ENCODE measurements at places on chromosomes 11 and 22.

DNA sequence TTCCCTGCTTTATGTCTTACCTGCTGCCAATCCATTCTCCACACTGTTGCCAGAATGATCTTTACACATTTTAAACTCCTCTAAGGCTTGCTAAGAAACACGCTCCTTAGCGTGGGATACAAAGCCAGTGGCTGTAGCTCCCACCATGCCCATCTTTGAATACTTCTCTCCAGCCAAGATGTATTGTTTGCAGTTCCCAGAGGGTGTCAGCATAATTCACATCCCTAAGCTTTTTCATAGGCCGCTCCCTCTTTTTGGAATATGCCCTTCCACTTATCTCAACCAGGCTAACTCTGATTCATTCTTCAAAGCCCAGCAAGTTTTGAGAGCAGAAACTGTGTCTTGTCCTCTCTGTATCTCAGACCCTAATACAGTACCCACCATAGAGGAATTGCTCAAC, 8.1 kb upstream of the UPK2 start:
- no peak for DNase-seq

DNA sequence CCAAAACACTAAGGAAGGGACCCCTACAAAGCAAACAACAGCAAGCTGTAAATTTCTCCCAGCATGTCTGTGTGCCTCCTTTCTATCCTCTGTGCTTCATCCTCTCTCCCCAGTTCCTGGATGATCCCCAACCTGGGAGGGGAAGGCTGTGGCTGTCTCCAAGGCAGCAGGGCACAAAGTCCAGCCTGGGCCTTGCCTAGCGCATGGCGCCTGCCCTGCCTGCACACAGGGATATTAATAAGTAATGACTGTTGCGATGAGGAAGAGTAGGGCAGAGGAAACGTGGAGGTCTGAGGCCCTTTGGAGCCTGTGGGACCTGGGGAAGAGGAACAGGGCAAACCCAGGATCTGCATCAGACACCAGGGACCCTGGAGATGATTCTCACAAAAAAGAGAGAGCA, 2.0 kb downstream of the USH1C start:
- no peak for DNase-seq

DNA sequence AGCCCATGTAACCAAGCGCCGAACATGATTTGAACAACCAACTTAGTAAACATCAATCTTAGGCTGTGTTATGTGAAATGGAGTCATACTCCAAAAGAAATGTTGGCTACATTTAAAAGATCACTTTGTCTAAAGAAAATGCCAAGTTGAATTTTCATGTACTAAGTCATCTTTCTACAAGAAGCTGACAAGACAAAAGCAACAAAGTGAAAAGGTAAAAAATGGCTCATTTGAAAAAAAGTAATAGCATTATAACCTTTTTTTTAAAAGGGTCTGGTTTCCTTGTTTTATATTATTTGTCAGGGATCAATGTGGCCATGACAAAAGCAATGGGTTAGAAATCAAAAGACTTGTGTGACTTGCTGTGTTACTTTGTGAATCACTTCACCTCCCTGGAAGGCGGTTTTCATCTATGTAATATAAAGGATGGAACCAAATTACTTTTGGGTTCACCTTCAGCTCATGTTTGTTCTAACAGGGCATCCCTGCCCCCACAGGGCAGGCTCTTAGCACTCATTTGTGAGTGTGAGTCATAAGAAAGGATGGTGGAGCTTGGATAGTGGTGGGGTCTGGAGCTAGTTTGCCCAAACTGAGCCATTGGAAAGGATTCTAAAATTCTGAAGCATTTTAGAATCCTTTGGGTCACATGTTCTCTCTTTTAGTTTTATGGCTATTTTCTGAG, 131.9 kb upstream of the MTMR2 start:
- DNase-seq: no peak

- DNase-seq: no peak
These were observed 33.0 kb downstream of the SERGEF start for GRCh38 chr11:17979770-17980371.

All from stimulated activated CD4-positive, alpha-beta T cell treated with anti-CD3 and anti-CD28 coated beads, TNF-alpha, amount 100 ng/mL, for 1 hour (primary cell).